Glutamatergic neuron (in vitro differentiated cells): ENCODE measurements at places on chromosomes 3 and 15. TPM values are rescaled to one million over a fixed set of nuclear protein-coding genes. Genes with fewer than 3 reads are reported as not detected.
A peak's percentile ranks its signal among the peaks of the same experiment; 100 is the strongest.

- H3K27me3 ChIP-seq: peaks cover 5% of the 10 kb centered on the region
- H3K36me3 ChIP-seq: peaks cover 5% of the 10 kb centered on the region
- H3K4me3 ChIP-seq: peak overlapping the region; percentile 98
- H3K4me1 ChIP-seq: peaks cover 29% of the 10 kb centered on the region
- no peak for DNase-seq
These were observed 647 bp downstream of the HMG20A start for GRCh38 chr15:77421370-77421700.

FANCD2OS gene
- not detected for total RNA-seq

GYG1 gene
- 27.3 TPM for total RNA-seq

DNA sequence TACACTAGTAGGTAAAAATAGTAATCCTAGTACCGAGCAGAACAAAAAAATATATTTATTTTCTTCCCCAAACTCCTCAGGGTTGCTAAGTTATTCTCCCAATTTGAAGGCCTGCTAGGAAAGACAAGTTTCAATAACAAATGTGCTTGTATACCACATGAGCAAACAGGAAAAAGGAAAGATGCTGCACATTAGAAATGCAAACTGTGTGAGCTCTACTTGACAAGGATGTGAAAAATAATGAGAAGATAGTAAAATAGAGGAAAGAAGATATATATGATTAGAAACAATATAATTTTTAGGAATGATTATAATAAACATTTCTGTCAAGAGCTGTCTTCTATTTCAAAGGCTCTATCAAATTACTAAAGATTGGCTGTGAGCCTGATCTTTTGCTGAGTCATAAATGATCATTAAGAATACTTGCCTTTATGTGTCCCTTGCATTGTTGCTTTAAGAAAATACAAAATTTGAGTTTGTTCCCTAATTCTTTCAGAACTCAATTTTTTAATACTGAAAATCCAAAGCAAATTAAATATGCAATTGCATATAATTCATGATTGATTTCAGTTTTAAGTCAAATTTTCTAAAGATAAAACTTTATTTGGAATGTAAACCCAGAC lies 174.2 kb downstream of the NEK10 start:
- H3K27me3 ChIP-seq: peaks cover 2% of the 10 kb centered on the region
- no peak overlapping the region for H3K27ac ChIP-seq
- H3K4me3 ChIP-seq: no peak overlapping the region
- DNase-seq: no peak

DNA sequence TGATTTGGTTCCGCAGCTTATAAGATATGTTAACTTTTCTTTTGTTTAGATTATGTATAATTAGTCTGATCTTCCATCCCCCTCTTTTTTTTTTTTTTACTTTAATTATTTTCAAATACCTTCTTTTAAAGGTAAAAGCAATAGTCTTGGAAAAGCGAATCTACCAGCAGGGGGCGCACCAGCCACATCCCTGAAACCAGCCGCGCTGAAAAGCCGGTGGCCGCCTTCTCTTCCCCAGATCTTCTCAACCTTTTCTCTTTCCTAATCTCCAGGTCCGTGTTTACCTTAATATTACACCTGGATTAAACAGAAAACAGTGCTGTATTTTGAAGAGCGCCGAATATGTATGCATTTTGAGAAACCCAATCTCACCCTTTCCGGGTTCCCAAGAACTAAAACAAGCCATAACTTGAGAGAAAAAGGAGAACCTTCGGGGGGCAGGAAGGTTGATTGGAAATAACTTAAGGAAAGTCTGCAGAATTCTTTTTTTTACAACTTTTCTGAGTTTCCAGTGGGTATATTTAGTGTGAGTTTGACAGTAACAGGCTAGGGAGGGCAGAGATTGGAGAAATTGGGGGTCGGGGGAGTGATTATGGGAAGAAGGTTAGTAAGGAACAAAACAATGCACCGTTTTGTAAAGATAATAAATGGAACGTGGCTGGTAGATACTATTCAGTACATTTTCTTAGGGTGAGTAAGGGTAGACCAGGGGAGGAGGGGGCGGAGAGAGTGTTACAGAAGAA lies 2.0 kb upstream of the SOX2 start:
- H3K4me3 ChIP-seq: peak overlapping the region; percentile 60
- DNase-seq: peak; percentile 87

BOC gene
- total RNA-seq: 32.9 TPM

SKOR1 gene
- 4.0 TPM for total RNA-seq

GRCh38 chr15:29903028-29903427 lies 80.8 kb upstream of the TJP1 start:
- H3K4me3 ChIP-seq: no peak overlapping the region
- H3K4me1 ChIP-seq: peaks cover 6% of the 10 kb centered on the region
- H3K27me3 ChIP-seq: no peaks in the 10 kb centered on the region
- no peak overlapping the region for H3K27ac ChIP-seq

GRCh38 chr15:83961311-83961710 lies 274.3 kb upstream of the GOLGA6L4 start:
- H3K4me1 ChIP-seq: no peaks in the 10 kb centered on the region
- H3K36me3 ChIP-seq: peaks cover 11% of the 10 kb centered on the region
- no peak overlapping the region for H3K27ac ChIP-seq
- no peak for DNase-seq
- H3K4me3 ChIP-seq: no peak overlapping the region

GOLGA6B gene
- total RNA-seq: not detected

DNA sequence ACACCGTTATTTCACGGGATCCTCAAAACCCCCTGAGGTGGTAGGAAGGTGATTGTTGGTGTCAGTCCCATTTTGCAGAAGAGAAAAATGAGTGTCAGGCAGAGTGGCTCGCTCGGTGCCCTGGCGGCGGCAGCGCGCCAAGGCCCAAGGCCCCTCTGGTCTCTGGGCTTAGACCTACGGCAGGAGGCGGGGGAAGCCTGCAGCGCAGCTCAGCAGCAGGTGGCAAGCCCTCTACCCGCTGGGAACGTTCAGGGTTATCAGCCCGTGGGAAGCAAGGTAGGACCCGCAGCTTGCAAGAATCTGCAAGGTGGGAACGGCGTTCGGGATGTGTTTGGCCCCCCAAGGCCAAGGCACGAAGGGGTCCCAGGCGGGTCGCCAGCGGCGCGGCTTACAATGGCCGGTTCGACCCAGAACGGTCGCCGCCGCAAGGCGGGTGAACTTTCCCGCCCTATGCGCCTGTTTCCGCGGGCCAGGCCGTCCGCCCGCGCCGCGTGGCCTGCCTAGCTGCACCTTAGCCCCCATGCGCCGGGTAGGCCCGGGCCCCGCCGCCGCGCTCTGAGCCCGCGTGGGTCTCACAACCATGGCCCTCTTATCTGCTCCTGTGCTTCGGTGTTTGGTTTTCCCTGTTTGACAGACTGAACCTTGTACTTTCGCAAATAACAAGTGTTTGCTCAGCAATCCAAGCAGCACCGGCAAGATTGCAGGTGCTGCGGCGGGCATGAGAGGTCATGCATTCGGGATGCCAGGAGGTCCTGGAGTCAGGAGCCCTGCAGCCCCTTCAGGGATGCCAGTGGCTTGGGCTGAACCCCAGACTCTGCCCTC lies 39.7 kb downstream of the CCNL1 start:
- peaks cover 1% of the 10 kb centered on the region for H3K4me1 ChIP-seq
- no peak for DNase-seq
- no peaks in the 10 kb centered on the region for H3K36me3 ChIP-seq
- no peak overlapping the region for H3K27ac ChIP-seq
- H3K4me3 ChIP-seq: no peak overlapping the region

DNA sequence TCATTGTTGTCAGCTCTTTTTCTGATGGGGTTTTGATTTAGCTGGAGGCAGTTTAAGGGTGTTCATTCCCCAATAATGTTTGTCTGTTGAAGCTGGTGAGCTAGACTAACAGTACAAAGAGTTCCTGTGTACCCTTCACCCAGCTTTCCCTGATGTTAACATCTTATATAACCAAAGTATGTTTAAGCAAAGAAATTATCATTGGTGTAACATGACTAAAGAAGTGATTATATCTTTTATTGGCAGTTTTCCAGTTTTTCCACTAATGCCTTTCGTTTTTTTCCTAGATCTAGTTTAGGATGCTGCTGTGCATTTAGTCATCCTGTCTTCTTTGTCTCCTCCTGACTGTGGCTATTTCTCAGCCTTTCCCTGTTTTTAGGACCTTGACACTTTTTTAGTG lies 165.6 kb downstream of the LPP start:
- no peak for DNase-seq
- H3K27ac ChIP-seq: no peak overlapping the region
- H3K27me3 ChIP-seq: peaks cover 3% of the 10 kb centered on the region
- peaks cover 3% of the 10 kb centered on the region for H3K4me1 ChIP-seq
- H3K4me3 ChIP-seq: no peak overlapping the region

- no peak overlapping the region for H3K27ac ChIP-seq
- H3K4me3 ChIP-seq: no peak overlapping the region
- DNase-seq: no peak
- H3K27me3 ChIP-seq: no peaks in the 10 kb centered on the region
These were observed 106.9 kb upstream of the TLE3 start for GRCh38 chr15:70204652-70205051.
